ENCODE measurements at places on chromosomes 11 and 22.
A peak's percentile ranks its signal among the peaks of the same experiment; 100 is the strongest.

GRCh38 chr22:44622147-44622427 is 79.9 kb upstream of the PRR5 start:
- no peak for DNase-seq

GRCh38 chr11:78310500-78310909 is 107.1 kb downstream of the GAB2 start:
- DNase-seq = no peak

DNA sequence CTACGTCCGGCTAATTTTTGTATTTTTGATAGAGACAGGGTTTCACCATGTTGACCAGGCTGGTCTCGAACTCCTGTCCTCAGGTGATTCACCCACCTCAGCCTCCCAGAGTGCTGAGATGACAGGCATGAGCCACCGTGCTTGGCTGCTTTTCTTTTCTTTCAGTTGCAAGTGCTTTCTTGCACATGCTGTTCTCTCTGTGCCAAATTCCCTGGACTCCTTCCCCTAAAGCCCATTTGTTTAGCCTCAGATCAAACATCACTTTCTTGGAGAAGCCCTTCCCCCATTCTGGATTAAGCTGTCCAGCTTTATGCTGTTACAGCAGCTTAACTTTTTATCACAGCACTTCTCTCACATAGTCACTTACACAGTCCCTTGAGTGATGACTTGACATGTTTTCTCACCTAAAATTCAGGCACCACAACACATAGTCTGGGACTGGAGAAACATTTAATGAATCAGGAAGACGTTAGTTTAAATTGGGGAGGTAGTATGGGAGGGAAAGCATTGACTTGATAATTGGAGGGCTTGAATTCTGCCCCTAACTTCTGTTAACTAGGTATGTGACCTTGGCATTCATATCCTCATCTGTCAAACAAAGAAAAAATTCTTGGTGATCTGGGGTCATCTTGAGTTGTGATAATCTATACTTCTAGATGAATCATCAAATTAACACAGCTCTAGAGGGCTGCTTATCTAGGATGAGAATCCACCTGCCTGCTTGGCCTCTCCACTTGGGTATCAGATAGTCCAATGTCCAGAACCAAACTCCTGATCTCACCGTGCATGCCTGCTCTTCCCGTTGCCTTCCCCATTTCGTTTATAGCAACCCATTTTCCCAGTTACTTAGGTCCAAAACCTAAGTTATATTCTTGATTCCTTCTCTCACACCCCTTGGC is 18.4 kb downstream of the ACO2 start:
- DNase-seq = no peak

DNA sequence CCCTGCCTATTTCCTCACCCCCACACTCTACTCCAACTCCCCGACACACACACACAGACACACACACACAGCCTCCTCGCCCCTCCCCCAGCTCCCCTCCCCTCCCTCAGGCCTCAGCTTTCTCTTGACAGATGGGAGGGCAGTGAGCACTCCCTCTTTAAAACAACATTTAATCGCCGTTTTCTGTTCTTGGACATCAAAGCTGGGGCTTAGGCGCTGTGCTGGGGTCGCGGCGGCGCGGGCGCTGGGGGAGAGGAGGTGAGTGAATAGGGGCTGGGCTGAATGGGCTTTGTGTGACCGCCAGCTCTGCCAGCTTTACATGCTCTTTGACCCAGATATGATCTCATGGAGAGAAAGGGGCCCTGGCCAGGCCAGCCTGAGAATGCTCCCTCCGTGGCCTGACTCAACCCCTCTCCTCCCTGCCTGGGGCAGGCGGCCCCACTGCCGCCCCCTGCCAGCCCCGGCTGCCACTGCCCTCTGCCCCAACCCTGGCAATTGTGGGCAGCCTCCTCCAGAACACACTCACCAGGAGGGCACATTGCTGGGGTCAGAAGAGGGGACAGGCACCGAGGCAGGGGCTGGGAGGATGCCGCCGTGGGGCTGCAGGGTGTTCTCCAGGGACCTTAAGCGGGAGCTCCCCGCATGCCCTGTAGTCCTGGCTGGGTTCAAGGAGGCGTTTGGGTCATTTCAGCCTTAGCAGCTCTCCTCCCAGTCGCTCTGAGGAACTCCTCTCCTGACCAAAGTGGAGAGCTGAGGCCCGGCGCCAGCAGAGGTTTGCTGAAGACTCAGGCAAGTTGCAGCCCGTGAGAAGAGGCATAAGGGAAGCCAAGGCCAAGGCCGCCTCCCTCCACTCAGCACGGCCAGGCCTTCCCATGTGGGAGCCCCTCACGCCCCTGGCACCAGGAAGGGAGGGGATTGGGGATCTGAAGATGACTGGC is 38.3 kb upstream of the NNMT start:
- DNase-seq = peak; percentile 80

GRCh38 chr22:19526076-19526701 is 2.0 kb upstream of the CLDN5 start:
- DNase-seq = no peak

GRCh38 chr22:45918459-45919370 is 58.2 kb downstream of the WNT7B start:
- no peak for DNase-seq

GRCh38 chr11:126345759-126346585 is 9.5 kb upstream of the ST3GAL4 start:
- peak; percentile 75 for DNase-seq

All from islet precursor cell (in vitro differentiated cells).